NCI-H226 (cell line): ENCODE measurements at places on chromosomes 3 and 15.

DNA sequence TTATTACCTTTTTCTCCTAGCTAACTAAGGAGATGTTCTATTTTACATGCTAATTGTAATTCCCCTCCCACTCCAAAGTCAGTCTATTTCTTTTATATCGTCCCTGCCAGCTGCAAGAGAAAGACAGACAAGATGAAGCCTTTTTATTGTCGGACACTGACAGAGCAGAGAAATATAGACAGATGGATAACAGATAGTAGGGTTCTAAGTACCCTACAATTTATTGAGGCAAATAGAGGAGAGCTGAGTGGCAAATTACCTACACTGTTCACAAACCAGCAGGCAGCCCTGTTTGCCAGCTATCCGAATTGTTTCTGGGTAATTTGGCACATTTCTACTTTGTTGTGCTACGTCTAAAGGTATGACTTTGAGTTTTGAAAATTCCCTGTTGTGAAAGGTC lies 392.3 kb upstream of the ZNF717 start:
- DNase-seq, result no peak

GRCh38 chr3:10379161-10379560 lies 58.2 kb upstream of the SEC13 start:
- DNase-seq, result no peak

DNA sequence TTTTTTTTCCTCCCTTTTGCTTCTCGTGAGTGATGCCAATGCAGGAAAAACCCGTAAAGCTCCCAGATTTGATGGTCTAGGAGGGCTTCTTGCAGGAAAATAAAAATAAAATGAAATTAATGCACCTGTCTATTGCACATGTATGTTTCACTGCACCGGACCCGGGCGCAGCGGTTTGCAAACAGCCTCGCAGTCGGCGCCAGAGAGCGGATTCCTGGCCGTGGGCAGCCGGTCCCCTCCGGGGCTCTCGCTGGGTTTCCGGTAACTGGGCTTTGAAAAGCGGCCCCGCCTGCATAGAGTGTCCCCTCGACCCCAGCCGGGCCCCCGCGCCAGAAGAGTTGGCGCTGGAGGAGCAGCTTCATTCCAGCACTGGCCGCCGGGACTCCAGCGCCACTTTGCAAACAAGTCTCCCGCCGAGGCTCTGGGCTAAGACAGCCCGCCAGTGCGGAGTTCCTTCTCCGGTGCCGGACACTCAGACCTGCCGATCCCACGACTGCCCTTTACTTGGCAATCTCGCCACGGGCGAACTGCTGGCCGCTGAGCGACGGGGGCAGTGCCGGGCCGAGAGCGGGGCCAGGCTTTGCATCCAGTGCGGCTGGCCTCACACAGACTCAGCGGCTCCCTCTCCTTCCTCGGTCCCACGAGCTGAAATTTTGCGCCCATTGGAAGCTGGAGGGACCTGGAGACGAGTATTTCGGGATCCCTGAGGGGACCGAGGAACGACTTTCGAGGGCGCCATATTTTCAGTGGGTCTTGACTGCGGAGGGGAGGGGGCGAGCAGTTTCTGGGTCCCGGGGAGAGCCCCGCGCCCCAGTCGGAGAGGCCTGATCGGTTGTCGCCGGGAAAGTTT lies 225.9 kb upstream of the C2CD4B start:
- peak; percentile 35 for DNase-seq

DNA sequence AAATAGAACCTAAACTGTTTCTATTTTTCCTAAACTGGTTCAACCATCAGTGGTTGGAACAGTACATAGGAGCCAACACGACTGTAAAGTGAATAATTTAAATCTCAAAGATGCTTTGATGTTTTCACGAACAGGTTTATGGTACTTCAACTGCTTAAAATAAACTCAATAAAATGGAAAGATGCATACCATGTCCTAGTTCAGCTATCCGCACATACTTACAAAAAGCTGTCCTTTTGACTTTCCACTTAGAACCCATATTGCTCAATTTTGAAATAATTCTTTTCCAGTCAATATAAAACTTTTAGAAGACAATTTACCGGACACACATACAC lies 902 bp downstream of the CMTM6 start:
- DNase-seq, result no peak

GRCh38 chr3:76310667-76311066 lies 525.3 kb upstream of the ZNF717 start:
- no peak for DNase-seq

- peak; percentile 86 for DNase-seq
Observed at GRCh38 chr15:35306361-35306981, 221.4 kb upstream of the NANOGP8 start.

GRCh38 chr3:114586119-114586518 lies 292.3 kb downstream of the TIGIT start:
- DNase-seq, result no peak
